ENCODE measurements at places on chromosomes 4 and X. TPM values are rescaled to one million over a fixed set of nuclear protein-coding genes. Genes with fewer than 3 reads are reported as not detected.

USP38 gene
- 10.2 TPM for total RNA-seq

CT47C1 gene
- total RNA-seq, result not detected

SHROOM2 gene
- total RNA-seq, result 1.7 TPM

AREG gene
- total RNA-seq, result 30.6 TPM

RASL11B gene
- total RNA-seq, result not detected

GLRA3 gene
- not detected for total RNA-seq

CENPVL1 gene
- not detected for total RNA-seq

GNRHR gene
- total RNA-seq, result not detected

SSX1 gene
- 0.51 TPM for total RNA-seq

CXXC4 gene
- total RNA-seq, result 2.1 TPM

DMRTC1B gene
- not detected for total RNA-seq

LDB2 gene
- total RNA-seq, result not detected

HAND2 gene
- not detected for total RNA-seq

PLP1 gene
- total RNA-seq, result not detected

DNA sequence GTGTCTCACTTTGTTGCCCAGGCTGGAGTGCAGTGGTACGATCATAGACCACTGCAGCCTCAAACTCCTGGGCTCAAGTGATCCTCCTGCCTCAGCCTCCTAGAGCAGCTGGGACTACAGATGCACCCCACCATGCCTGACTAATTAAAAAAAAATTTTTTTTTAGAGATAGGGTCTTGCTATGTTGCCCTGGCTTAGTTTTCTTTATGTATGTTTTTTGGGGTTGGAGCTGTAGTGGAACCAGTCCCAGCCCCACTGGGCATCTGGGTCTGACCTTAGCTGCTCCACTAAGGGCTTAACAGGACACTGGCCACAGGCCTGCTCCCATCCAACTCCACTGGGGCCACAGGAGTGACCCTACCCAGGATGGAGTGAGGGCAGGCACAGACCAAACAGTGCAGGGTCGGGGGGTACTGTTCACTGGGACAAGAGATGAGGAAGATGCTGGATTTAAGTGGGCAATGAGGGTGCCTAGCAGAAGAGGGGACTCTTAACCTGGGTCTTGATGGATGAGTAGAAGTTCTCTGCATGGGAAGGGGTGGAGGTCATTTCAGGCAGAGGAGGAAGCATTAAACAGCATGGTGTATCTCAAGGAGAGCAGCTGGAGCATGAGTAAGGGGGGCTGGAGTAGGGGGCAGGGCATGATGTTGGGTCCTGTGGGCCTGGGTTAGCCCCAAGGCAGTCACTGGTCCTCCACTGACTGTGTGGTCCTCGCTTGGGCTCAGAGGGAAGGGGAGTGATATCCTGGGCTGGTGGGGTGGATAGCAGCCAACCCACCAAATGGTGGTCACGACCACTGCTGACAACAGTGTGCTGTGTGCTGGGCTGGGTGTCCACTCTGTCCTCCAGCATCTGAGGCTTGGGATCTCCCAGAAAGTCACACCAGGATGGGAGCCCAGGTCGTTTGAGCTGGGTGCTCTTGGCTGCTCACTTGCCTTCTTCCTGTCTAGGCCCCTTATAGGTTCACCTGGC lies 24.1 kb upstream of the ADD1 start:
- DNase-seq, result no peak

DNA sequence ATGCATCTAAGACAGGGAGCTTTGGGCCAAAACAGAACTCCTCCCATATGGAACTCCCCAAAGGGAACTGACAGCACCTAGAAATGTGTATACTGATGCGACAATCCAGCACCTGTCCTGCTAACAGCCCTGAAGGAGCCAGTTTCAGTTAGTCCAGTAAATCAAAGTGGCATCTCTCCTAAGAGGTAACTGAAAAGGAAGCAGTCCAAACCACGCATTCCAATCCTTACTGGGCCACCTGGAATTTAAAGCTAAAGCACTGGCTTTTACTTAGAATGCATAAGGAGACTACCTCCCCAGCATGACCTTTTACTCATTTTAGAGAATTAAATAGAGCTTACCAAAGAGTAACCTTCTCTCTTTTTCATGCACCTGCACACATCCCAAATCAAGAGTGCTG lies 586.8 kb upstream of the PITX2 start:
- no peak for DNase-seq

DNA sequence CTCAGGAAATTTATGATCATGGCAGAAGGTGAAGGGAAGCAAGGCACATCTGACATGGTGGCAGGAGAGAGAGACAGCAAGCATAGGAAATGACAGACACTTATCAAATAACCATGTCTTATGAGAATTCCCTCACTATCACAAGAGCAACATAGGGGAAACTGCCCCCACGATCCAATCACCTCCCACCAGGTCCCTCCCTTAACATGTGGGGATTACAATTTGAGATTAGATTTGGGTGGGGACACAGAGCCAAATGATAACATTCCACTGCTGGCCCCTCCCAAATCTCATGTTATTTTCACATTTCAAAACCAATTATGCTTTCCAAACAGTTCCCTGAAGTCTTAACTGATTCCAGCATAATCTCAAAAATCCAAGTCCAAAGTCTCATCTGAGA lies 8.2 kb upstream of the TMA16 start:
- DNase-seq, result no peak

DNA sequence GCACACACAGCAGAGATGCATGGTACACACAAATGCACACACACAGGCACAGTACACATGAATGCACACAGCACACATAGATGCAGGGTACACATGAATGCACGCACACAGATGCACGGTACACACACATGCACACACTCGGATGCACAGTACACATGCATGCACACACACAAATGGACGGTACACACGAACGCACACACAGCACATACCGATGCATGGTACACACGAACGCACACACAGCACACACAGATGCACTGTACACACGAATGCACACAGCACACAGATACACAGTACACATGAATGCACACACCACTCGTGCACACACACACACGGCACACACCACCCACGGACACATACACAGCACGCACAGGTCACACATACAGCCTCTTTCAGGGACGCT lies 43.8 kb upstream of the CPLX1 start:
- DNase-seq, result no peak

DNA sequence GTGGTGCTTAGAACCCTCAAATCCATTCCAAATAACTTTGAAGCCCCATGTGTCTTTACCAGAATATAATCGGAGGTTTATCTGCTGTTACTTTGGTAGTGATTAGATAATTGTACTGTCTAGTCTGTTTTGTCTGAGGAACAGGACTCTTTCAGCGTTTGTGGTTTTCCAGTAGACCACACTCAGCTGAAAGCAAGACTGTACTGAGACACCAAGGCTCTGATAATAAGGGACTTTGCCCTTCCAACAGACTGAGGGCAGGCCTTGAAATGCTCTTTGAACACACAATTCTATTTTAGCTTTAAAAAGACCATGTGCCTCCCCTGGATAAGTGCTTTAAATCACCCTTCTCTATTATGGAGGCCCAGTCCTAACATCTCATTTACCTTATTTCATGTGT lies 76.1 kb downstream of the KLHL8 start:
- no peak for DNase-seq

GRCh38 chr4:53688186-53688790 lies 97.0 kb upstream of the LNX1 start:
- DNase-seq, result peak; percentile 30

GRCh38 chr4:149120331-149121022 lies 678.3 kb upstream of the NR3C2 start:
- no peak for DNase-seq

DNA sequence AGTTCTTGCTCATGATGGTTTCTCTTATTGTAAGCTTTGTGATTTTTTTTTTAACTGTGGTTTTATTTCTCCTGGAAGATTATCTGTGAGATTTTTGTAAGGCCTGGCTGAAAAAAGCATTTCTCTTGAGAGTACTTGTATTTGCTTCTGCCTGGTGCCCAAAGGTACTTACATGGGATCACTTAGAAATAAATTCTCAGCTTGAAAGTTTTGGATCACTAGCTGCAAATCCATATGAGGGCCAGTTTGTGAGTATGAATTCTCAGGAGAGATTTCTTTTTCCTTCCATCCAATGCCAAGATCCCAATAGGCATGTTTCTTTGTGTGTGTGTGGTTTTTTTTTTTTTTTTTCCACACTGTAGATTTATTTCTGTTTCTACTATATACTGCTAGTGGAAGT lies 1884.7 kb upstream of the PCDH7 start:
- no peak for DNase-seq

DNA sequence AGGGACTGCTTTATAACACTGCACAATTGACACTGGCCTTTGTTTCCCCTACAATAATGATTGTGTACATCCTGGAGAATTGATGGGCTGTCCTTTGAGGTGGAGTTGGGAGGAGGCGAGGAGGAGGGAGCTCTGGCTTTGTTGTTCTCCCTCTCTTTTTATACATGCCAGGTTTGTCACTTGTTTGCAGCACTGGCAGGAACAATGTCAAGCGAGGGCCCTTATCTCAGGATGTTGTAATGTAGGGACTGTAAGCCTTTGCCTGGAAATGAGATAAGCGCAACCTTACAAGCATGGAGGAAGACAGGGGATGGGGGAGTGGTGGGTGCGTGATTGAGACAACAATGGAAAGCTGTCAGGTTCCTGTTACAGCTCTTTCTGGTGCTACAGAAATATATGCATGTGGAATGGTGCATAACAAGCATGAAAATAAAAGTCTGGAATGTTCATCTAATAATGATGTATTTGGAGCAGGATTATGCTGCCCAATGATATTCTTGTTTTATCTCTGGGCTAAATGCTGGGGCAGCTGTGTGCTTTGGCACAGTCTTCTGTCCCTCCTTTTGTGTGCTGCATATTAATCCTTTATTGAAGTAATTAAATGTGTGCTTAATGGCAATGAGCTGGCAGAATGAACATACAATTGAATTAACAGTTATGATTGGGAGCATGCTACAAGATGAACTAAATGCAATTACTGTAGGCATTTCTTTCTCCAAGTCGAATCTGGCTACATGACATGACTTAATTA lies 294.4 kb downstream of the GPAT3 start:
- DNase-seq, result no peak

DNA sequence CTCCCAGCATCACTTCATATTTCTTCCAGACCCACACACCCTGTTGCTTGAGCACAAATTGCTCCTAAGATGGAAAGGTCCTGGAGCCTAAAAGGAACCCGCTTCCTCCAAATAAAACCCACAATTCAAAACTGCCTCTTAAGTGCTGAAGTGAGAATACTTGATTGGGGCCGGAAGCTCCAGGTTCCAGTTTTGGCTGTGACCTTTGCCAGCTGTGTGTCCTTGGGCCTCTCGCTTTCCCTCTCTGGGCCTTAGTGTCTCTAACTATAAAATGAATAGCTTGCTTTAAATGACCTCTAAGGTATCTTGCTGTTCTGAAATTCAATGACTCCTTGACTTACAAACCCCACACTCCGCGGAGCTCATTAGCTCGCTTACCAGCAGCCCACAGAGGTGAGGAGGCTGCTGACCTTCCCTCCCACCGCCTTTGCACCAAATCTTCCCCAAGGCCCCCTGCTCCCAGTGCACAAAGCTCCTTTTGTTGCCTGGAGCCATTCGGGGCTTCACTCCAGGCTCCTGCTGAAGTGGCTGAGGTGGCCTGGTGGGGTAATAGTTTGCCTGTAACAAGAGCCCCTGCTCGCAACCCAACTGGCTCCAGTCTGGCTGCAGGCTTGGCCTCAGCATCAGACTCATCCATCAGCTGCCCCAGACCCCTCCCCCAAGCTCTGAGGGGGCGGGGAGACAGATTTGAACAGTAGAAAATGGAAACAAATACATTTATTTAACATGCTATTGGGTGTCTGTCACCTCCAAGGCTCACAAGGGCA lies 21.8 kb downstream of the STARD8 start:
- no peak for DNase-seq

- no peak for DNase-seq
These were observed 11.9 kb upstream of the NDUFC1 start for GRCh38 chr4:139314047-139314800.

DNA sequence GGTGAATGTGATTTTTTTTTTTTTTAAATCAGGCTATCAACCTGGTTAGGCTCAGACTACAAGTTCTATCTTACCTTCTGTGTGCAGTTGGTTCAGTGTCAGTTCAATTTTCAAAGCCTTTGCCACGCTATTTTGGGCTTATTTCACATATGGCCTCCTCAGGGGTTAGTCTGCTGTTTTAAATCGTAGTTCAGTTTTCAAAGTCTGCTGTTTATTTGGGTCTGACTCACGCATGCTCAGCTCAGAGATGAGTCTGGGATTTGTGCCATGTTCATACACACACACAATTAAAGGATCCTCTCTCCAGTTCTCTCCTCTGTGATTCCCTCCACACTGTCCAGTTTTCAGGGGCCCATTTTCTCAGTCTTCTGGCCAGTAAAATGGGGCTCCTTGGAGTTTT lies 32.3 kb upstream of the ZFX start:
- DNase-seq, result no peak

DNA sequence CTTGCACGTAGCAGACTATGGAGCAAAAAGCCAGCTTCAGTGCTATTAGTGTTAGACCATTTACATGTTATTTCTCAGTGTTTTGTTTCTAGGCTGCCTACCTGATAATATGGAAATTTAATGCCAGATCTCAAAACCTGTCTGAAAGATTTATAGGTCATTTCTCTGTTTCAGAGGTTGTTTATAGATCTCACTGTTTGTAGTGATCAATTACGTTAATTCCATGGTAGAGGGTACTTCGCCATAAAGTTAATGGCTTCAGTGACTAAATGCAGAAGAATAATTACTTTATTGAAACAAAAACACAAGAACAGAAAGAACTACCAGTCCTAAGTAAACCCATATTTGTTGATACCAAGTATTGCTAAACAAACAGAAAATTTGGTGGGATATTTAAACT lies 420.8 kb downstream of the ARHGAP24 start:
- no peak for DNase-seq

DNA sequence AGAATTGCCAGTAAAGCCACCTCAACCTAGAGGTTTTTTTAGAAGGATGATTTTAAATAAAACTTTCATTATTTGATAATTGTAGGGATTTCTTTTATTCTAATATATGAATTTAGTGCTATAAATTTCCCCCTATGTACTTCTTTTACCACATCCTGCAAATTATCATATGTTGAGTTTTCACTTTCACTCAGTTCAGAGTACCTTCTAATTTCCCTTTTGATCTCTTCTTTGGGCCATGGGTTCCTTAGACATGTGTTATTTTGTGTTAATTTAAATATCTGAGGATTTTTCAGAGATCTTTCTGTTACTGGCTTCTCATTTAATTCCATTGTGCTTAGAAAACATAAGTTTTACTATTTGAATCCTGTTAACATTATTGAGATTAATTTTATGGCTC lies 6.1 kb downstream of the BEX2 start:
- no peak for DNase-seq

- DNase-seq, result no peak
These were observed 60.7 kb downstream of the ABCG2 start for GRCh38 chr4:88097781-88098180.

DNA sequence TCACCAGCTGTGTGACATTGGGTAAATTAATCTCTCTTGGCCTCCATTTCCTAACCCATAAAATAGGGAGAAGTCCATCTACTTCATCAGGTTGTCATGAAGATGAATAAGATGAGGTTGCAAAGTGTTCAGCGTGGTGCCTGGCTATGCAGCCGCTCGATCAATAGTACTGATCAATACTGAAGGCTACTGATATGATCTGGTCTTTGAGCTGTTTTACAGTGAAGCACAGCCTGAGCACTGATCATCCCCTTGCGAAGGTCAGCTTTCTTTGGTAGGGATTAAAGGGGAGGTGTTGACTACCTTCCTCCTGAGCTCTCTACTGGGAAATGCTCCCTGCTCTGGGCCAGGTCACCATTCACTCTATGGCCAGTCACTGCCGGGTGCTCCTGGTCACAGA lies 108.4 kb upstream of the NOCT start:
- no peak for DNase-seq

- no peak for DNase-seq
These were observed 168.5 kb downstream of the FAT4 start for GRCh38 chr4:125483278-125483677.

- DNase-seq, result no peak
These were observed 85.6 kb downstream of the ZNF330 start for GRCh38 chr4:141306331-141306730.
